ENCODE measurements at places on chromosomes 7 and 10.

DNA sequence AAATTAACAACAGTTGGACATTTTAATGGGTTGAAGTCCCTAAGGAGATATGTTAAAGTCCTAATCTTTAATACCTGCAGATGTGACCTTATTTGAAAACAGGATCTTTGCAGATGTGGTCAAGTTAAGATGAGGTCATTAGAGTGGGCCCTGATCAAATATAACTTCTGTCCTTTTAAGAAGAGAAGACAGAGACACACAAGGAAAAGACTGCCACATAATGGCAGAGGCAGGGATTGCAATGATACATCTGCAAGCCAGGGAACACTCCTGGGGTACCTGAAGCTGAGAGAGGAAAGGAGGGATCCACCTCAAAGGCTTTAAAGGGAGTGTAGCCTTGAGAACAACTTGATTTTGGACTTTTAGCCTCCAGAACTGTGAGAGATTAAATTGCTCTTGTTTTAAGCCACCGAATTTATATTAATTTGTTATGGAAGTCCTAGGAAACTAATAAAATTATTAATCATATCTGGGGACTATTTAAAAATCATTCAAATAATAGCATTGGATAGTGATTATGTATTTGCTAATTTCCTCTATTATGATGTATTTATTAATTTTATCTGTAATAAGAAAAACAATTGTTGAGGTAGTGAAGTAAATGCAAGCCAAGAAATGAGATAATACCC is 700.0 kb upstream of the PCDH15 start:
- no peak for DNase-seq

DNA sequence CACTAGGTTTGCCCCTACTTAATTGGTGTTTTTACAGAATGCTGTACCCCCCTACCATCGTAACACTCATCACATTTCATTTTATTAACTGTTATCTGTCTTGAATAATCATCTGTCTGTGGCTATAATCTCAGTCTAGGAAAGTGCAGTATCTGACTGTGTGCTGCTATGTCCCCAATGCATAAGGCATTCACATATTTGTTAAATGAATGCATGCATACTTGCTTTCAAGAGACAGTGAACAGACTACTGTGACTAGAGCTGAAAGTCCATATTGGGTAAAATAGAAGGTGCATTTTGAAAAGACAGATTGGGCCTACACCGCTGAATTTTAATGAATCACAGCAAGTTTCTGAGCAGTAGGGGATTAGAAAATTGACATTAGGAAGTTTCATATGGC is 112.3 kb downstream of the ARHGAP12 start:
- DNase-seq, result no peak

DNA sequence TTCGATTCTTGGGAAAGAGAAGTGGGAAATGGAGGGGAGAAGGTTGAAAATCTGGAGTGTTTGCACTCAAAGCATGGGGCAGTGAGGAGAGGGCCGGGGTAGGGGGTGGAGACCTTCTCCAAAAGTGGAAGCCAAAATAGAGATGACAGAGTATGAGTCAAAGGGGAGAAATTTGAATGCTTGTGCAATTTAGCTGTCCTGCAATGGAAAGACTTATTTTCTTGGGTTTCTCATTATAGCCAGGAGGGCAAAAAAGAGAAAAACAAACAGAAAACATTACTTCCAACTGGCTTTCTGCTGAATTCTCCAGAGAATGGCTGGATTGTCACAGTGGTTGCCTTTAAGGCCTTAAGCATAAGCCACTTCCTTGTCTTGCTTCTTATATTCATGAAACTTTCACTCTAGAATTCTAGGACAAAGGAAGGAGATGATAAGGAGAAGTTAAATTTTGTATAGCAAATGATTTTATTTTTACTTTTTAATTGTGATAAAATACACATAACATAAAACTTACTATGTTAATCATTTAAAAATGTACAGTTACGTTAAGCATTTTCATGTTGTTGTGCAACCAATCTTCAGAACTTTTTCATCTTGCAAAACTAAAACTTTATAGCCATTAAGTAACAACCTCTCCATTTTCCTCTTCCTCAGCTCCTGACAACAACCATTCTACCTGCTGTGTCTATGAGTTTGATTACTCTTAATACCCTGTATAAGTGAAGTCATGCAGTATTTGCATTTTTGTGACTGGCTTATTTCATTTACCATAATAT is 100.2 kb downstream of the GPR85 start:
- no peak for DNase-seq

DNA sequence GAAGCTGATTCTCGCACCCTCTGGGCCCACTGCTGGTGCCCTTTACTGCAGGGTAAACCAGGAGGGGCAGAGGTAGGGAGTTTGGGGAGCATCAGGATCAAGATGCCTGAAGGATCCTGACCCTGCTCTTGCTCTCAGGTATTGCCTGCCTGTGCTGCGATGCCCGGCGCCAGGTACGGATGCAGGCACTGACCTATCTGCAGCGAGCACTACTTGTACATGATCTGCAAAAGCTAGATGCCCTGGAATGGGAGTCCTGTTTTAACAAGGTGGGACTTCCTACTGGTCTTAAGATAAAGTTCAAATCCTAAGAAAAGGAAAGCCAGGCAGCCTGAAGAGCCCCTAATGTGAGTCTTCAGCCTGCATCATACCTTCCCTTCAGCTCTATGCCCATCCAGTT is 16.1 kb upstream of the NFKB2 start:
- DNase-seq, result no peak

- no peak for DNase-seq
Observed at GRCh38 chr7:49014870-49015269, 90.5 kb downstream of the CDC14C start.

GRCh38 chr10:93225938-93226337 is 152.2 kb downstream of the CYP26A1 start:
- DNase-seq, result no peak

- no peak for DNase-seq
Observed at GRCh38 chr7:54810401-54810800, 51.4 kb upstream of the SEC61G start.

All from CD4-positive, alpha-beta T cell treated with Interleukin-2 at 100 ng/mL for 4 hours (primary cell).